Hepatic stellate cell (primary cell): ENCODE measurements at places on chromosomes 13 and 19.

- no peak for DNase-seq
These were observed 8.7 kb upstream of the RPL21 start for GRCh38 chr13:27242702-27243101.

GRCh38 chr19:40465025-40465556 lies 454 bp downstream of the BLVRB start:
- DNase-seq: peak; percentile 44

DNA sequence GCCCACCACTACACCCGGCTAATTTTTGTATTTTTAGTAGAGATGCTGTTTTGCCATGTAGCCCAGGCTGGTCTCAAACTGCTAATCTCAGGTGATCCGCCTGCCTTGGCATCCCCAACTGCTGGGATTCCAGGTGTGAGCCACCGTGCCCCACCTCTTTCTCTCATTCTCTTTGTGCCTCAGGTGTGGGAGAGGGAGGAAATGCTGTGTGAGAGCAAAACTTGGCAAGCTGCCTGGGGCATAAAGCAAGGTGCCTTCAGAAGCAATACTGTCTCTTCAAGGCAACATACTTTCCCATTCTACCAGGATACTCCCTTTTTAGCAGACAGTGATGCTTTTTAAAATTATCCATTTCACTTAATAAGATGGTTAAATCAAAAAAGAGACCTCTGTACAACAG lies 53.2 kb upstream of the RFC3 start:
- DNase-seq: no peak

GRCh38 chr19:35195830-35196229 lies 32.7 kb downstream of the FAM187B start:
- no peak for DNase-seq

DNA sequence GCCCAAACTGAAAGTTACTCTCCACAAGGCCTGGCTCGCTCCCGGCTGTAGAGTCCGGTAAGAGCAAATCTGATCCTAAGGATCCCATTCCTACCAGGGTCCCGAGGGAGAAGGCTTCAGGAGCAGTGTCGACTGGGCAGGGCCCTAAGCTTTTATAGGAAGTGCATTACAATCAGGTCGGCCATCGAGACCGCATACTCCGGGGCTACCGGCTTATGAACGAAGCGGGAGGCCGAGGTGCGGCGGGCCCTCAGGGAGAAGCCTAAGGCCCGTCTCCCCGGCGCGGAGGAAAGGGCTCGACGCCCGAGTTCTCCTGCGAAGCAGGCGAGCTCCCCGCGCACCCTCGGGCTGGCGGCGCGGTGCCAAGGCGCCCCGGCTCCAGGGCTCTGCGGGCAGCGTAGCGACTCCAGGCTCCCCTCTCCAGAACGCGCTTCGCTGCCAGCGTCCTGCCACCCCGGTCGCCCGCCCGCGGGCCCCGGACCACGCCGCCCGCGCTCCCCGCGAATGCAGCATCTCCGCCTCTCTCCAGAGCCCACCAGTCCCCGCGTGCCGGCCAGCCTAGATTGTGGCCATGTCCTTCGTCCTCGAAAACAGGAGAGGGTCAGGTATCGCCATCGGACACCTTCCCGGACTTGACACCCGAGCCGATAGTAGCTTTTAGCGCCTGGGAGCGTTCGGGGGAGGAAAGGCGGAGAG lies 1.4 kb downstream of the EFNB2 start:
- DNase-seq: peak; percentile 33

- peak; percentile 40 for DNase-seq
These were observed 41.3 kb upstream of the IGFL4 start for GRCh38 chr19:46081928-46082727.

DNA sequence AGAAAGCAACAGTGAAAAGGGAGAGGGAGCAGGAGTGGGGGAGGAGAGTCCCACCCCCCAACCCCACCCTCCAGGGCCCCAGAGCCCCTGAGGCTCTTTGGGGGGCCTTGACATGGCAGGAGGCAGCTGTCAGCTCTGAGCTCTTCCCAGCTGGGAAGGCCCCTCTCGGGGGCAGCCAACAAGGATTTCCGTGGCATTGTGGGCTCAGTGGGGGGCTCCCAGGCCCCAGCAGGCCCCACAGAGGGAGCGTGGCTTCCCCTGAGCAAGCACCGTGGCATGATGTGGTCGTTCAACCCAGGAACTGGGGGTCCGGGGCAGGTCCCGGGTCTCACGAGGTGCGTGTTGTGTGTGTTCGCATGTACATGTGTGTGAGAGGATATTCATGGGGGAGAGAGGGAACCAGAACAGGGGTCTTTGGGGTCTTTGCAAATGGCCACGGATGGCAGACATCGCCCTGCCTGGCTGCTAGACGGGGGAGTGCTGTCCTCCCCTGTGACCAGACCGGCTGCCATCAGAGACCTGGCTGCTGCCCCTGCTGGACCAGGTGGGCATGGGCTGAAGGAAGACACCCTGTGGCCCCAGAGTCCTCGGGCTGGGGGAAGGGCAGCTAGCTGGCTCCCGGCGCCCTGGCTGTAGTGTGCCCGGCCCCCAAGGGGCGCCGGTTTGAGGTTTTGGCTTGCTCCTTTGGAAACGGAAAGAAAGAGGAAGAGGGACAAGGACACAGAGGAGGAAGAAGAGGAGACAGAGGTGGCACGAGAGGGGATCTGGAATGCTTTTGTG lies 3.7 kb upstream of the AKAP8L start:
- DNase-seq: no peak

DNA sequence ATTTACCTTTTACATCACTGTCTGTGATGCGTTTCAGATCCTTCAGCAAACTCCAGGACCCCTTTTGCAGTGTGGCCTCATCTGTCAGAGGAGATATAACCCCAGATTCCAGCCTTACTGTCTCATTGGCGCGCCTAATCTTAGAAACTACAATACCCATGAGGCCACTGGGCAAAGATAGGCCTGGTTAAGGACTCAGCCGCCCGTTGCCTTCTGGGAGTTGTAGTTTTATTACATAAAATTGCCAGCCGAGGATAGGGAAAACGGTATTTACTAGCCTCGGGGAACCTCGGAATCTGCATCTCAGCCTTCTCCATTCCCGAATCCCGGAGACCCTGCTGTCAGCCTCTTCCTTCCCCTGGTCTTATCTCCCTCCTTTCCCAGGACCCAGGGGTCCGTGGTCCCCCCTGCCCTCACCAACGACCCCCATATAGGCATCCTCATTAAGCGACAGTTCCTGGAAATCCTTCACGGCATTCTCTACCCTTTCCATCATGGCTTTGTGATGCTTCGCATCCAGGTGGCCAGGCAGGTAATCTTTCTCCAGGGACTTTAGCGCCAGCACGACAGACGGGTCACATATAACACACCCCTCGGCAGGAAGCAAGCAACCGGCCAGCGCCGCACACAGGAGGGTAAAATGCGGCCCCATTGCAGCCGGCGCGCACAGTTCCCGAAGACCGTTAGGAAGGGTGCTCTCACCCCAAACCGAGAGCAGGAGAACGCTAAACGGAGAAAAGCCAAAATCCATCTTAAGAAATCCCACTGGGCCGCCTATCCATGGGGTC lies 1.3 kb downstream of the IZUMO1 start:
- peak; percentile 72 for DNase-seq

- DNase-seq: no peak
These were observed 31.3 kb upstream of the USE1 start for GRCh38 chr19:17183858-17184321.
